ENCODE measurements at places on chromosomes 4 and X.

GRCh38 chrX:136477026-136477425 lies 10.7 kb upstream of the BRS3 start:
- no peak for DNase-seq

- no peak for DNase-seq
Observed at GRCh38 chr4:29717287-29718057, 1002.7 kb upstream of the PCDH7 start.

GRCh38 chr4:99300934-99301333 lies 10.1 kb upstream of the ADH1A start:
- DNase-seq: no peak

DNA sequence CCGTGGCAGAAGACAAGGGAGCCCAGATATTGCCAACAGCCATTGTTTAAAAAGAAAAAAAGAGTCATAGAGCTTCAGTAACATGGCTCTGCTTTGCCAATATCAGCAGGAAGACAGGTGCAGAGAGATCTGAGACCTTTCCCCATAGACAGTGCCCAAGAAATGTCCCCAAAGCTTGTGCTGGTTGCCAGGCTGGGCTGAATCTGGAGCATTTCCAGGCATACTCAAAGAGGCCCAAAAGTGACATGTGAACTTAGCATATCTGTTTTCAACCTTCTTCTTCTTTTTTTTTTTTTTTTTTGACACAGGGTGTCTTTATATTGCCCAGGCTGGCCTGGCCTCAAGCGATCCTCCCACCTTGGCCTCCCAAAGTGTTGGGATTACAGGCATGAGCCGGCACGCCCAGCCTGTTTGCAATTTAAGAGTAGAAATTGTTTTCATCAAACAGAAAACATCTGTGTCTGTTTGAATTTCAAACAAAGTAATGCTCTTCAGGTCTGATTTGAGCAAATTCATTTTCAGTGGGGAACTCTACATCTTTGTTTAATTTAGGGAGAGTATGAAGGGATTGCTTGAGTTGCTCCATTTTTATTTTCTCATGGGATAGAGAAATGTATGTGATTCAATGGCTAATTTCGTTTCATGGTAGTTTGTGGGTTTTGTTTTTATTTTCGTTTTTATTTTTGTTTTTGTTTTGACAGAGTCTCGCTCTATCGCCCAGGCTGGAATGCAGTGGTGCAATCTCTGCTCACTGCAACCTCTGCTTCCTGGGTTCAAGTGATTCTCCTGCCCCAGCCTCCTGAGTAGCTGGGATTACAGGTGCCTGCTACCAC lies 56.6 kb upstream of the RBM47 start:
- no peak for DNase-seq

DNA sequence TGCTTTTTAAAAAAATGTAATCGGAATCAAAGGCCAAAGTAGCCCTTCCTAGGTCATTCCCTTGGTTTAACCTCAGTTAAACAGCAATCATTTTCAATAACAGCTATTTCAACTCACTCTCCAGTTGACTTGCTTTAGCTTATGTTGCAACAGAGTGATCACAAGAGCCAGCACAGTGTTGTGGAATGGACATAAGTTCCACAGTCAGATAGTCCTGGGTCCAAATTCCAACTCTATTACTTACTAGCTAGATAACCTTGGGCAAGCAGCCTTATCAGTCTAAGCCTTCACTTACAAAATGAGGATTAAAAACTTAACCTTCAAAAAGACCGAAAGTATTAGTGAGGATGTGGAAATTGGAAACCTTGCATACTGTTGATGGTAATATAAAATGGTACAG lies 9.2 kb upstream of the GPC3 start:
- no peak for DNase-seq

GRCh38 chrX:53445977-53446376 lies 11.8 kb upstream of the HSD17B10 start:
- peak; percentile 69 for DNase-seq

DNA sequence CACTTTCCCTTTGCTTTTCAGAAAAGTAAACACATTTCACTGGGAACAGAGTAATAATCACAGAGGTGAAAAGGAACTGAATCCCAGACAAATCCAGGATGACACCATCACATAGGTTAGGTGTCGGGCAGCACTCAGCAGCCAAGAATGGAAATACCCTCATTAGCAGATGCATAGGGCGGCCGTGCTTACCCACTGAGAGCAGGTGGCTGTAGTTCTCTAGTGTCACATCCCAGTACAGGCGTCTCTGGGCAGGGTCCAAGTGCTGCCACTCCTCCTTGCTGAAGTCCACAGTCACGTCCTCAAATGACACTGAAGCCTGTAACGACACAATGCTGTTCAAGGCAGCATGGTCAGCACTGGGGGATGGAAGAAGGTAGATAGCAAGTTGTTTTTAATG lies 26.9 kb downstream of the ZNF41 start:
- DNase-seq: no peak

- no peak for DNase-seq
Observed at GRCh38 chrX:72326605-72327300, 21.0 kb upstream of the CITED1 start.

DNA sequence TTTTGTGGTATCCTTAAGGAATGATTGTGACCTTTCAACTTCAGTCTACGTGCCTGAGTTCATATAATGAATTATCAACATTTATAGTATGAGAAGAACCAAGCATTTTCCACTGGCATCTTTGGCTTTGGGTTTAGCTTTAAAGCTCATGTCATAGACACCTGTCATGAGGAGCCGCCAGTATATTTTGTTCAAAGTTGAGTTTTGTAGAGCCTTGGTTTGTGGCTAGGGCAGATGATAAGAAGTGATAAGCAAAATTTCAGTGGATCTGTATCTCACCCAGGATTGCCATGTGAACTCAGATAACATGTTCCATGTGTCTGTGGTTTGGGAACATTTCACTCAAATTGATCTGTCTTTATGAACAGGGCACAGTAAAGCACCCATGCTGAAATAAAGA lies 873.2 kb downstream of the STPG2 start:
- DNase-seq: no peak

- no peak for DNase-seq
Observed at GRCh38 chrX:6748595-6748994, 213.7 kb upstream of the VCX3A start.

DNA sequence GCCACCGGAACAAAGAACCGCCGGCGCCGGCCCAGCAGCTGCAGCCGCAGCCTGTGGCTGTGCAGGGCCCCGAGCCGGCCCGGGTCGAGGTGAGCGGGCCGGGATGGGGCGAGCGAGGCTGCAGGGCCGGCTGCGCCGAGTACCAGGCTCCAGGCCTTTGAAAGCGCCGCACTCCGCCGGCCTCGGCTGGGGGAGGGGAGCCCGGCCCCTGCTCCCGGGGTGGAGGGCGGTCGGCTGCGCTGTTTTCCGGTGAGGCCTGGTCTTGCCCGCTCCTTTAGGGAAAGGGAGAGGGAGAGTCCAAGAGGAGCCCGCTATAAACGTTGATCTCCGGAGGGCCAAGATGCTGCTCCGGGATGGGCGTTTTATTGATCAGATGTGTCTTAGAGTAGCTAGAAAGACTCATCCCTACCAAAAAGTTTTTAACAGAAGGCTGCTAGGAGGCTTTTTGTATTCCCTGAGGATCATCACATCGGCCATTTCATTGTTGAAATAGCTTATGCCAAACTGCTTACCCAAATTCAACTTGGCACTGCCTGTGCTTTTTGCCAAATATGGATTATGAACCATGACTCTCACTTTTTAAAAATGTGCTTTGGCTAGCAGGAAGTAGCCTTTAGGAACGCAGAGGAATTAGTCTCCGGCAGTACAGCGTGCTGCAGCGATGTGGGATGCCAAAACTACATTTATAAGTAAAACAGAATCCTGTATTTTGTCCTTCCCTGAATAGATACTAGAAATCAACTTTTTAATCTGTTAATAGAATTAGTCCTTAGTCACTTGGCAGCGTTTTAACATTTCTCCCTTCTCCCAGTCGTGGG lies 760 bp downstream of the TMEM165 start:
- peak; percentile 72 for DNase-seq

DNA sequence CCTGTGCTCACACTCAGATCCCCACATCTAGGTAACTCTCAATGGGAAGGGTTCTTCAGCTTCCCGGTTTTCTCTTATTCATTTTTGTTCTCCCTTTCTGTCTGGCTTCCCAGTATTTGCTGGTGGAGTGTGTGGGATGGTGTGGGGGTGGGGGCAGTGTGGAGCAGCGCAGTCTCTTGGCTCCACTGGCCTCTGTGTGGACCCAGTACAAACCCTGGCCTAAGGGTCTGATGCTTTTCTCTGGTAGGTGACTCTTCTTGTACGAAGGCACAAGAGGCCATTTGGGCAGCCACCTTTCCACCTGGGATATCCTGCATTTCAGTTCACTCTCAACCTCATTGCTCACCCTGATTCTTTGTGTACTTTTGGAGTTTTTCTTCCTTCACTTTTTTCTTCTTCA lies 71.3 kb downstream of the NBDY start:
- peak; percentile 25 for DNase-seq

- no peak for DNase-seq
Observed at GRCh38 chr4:155787113-155787710, 28.4 kb downstream of the GUCY1B1 start.

DNA sequence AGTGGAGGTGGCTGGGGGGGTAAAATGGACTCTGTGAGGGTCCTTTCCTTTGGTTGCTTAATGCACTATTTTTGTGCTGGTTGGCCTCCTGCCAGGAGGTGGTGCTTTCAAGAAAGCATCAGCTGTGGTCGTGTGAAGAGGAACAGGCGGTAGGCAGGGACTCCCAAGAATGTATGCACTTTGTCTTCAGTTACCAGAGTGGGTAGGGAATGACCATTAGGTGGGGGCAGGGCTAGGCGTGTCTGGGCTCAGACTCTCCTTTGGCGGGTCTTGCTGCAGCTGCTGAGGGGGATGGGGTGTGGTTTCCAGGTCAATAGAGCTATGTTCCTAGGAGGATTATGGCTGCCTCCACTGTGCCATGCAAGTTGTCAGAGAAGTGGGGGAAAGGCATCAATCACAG lies 509.0 kb downstream of the PCDH19 start:
- no peak for DNase-seq

DNA sequence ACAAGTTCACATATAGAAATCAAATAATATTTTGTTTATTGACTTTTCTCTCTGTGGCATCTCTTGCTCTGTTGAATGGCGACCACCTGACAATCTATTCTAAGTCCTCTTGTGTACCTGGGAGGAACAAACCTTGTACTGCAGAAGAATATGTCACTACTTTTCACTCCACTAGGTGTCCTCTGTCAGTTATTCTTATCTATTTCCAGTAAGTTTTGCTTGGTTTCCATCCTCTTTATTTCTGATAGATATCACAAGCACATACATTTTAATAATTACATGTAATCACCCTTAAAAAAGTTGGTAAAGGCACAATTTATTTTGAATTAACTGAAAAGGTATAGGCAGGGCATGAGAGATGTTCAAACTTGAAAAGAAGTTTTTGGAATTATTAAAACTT lies 238.4 kb downstream of the SNCA start:
- no peak for DNase-seq

GRCh38 chrX:72107841-72108595 lies 23.7 kb downstream of the RTL5 start:
- DNase-seq: no peak

DNA sequence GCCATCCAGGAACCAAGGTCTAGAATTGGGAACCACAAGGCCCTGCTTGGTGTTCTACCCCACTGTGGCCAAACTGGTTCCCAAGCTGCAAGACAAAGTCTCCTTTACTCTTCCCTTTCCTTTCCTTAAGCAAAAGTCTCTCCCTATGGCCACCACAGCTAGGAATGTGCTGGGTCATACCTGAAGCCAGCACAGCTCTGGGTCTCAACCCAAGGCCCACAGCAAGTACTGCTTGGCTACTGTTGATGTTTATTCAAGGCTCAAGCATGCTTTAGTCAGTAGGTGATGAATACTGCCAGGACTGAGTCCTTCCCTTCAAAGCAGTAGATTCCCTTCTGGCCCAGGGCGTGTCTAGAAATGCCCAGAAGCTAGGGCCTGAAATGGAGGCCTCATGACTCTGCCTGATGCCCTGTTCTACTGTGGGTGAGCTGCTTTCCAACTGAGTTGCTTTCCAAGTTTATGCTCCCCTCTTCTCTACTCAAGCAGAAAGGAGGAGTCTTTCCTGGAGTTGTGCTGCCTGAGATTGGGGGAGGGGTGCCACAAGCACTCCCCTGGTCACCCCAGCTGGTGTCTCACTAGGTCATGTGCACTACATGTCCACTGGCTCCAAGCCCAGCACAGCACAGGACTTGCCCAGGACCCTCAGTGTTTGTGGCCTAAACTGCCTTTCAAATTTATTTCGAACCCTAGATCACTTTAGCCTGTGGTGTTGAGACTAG lies 44.9 kb downstream of the STAP1 start:
- DNase-seq: no peak

DNA sequence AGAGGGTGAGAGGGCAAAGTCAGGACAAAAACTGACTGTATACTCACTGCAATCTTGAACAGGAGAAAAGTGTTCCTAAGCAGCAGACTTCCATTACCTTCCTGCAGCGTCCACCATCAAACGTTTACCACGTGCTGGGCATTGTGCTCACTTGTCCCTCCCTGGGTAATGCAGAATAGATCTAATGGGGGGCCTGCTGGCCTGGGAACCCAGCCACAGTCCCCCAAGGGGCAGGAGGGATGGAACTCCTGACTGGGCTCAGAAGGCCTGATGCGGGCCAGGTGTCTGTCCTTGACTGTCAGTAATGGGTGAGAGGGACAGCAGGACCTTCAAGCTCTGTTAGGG lies 37.6 kb upstream of the FAM156A start:
- no peak for DNase-seq

DNA sequence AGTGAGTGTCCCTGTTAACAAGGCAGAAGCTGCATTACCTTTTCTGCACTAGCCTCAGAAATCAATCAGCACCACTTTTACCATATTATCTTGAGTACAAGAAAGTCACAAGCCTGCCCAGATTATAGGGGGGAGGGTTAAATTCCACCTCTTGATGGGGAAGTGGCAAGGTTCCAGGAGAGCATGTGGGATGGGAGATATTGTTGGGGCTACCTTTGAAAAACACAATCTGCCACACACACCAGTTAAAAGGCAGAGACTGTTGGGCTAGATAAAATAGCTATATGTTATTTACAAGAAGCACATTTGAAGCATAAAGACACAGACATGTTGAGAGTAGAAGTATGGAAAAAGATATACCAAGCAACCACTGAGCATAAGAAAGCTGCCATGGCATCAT lies 6.6 kb upstream of the AVPR2 start:
- DNase-seq: no peak

DNA sequence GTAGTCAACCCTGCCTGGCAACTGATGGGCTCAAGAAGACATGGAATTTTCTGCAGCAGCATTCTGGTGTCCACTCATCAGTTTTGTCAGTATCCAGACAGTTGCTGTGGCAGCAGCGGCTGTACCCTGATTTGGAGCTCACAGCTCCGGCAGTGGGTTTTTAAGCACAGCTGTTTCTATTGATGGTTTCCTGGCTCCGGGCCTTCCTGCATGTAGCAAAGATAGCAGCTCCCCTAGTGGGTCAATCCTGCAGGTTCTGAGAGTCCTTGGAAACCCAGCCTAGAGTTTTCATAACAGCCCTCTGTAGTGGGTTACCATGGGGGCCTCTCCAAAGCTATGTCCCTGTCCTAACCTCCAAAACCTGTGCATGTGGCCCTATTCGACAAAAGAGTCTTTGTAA lies 84.0 kb upstream of the ATP6AP2 start:
- DNase-seq: peak; percentile 49

All from islet precursor cell (in vitro differentiated cells).